AG09319 (cell line): ENCODE measurements at places on chromosomes 6 and 20.

- no peak for DNase-seq
Observed at GRCh38 chr20:24991897-24992486, 559 bp downstream of the APMAP start.

DNA sequence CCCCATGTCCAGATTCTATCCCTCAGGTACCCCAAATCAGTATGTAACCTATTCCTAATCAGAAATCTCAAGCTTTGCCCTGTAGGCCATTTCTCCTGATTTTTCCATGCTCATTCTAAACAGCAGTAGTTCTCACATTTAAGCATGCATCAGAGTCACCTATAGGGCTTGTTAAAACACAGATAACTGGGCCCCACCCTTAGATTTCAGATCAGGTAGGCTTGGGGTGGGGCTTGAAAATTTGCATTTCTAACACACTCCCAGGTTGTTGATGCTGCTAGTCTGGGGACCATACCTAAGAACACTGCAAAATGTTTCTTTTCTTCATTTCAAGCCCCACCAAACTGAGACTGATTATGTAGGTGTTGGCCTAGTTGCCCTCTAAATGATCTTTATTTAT is 621.2 kb upstream of the FLRT3 start:
- no peak for DNase-seq

GRCh38 chr20:20317195-20317594 is 50.7 kb upstream of the INSM1 start:
- no peak for DNase-seq

DNA sequence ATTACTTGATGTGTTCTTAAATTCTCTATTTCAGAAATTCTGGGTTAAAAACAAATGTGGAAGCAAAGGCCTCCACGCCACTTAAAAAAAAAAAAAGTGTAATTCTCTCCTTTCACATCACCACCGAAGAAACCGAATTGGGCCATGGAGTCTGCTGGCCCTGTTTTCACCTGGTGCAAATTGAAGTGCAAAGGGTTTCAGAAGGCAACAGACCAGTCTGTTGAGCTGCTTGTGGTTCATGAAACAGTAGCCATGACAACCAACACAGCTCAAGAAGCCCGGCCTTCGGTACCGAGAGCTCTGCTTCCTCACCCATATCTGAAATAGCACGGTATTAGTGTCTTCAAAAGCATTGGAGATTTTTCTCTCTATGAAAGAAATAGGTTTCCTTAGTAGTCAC is 63.1 kb downstream of the GMPR start:
- DNase-seq = no peak

- DNase-seq = no peak
Observed at GRCh38 chr6:92341201-92341600, 1078.2 kb downstream of the EPHA7 start.

- peak; percentile 44 for DNase-seq
Observed at GRCh38 chr6:109165392-109165974, 70.2 kb downstream of the CEP57L1 start.

DNA sequence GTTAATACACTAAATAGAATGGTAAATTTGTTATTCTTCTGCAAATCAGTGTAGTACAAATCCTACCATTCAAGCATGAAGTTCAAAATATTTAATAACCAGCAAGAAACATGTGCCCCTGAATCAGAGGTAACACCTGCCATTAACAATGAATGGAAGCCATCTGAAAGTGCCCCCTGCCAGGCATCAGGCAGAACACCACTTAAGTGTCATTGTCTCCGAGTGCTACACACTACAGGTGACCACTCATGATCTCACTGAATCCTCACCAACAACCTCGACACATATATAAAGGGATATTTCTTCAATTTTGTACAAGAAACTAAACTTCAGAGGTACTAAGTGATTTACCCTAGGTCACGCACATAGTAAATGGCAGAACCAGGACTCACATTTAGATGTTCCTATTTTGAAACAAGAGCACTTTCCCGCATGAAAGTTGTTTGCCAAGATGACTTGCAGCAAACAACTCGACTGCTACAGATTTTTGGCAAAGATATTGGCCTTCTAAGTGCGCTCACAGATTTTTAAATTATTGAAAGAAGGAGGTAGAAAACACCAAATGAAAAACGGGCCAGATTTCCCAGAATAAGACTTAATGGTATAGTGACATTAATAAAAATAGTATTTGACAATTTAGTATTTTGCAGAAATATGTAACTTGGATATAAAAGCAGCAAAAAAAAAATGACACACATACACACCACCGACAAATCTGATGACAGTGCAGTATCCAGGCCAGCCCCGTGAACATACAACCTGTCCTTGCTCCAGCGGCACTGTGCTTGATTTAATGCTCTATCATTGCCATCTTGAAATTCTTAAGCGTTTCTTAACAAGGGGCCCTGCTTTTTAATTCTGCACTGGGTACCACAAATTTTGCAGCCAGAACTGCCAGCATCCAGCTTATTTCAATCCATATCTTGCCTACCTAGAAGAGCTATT is 274.5 kb downstream of the ALDH8A1 start:
- no peak for DNase-seq

- DNase-seq = no peak
Observed at GRCh38 chr6:149586149-149586548, 20.0 kb downstream of the GINM1 start.

DNA sequence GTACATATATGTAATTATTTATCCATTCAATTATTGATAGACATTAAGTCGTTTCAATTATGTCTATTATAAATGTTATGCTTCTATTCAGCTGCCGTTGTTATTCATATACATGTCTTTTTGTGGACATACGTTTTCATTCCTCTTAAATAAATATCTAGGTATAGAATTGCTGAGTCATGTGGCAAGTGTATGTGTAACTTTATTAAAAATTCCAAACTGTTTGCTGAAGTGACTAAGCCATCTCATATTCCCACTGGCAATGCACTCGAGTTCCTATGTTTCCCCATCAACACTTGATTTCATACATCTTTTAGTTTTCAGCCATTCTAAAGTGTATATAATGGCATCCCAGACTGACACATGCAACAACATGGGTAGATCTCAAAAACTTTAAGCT is 739.7 kb upstream of the POU3F2 start:
- no peak for DNase-seq

DNA sequence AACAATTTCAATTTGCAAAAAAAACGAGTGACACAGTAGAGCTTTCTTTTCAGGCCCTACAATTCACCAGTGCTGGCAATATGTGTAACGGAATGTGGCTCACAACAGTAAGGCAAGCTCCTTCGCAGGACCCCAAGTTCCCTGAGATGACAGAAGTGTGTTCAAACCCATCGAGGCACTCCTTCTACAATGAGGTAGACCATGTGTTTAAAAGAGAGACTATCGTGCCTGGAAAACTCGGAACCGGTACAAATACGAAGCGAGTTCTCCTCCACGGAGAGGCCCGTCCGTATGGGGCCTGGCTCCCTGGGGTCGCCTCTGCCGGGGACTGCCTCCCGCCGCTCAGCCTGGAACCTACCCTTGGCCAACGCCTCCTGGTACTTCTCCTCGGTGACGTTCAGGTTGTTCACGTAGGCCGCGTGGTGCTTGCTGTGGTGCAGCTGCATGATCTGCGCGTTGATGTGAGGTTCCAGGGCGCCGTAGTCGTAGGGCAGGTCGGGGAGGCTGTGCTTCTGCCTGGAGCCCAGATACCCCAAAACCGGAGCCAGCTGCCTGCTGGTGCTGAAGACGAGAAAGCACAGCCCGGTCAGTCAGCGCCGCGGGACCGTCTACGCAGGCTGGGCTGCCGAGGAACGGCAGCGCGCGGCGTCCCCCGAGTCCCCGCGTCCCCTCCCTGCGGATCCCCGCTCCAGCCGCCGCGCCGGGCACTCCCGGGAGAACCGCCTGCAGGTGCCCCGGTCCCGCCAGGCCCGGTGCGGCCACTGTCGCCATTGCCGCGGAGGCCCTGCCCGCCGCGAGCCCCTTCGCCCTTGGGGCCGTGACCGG is 526 bp downstream of the SOD2 start:
- DNase-seq = no peak

GRCh38 chr6:142332393-142333098 is 30.7 kb downstream of the ADGRG6 start:
- DNase-seq = no peak

DNA sequence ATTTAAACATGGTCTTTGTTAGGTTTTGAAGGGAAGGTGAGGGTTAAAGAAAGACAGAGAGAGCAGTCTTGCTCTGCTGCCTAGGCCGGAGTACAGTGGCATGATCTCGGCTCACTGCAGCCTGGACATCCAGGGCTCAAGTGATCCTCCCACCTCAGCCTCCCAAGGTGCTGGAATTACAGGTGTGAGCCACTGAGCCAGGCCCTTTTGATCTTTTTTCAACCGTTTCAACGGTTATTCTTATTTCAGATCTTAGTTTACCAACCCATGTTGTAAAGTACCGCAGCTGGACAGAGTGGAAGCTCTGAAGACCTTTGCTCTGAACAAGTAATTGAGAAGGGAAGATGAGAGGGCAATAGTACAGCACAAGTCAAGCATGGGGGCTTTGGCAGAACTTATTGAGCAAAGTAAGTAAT is 1.2 kb upstream of the SRPK1 start:
- no peak for DNase-seq

DNA sequence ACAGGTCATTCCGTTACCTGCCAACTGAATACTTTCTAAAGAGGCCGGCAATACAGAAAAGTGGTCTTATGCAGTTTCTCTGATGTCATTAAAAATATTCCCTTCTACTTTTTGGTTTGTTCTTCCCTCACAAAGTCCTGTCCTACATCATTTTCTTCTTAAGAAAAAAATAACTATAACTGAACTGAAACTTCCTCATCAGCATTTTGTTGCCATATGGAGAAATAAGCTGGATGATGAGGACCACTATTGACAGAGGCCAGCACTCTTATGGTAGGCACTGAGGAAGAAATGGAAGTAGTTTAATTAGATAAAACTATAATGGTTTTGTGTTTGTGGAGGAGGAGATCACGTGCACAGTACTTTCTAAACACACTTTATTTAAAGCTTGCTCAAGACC is 274.9 kb downstream of the PHACTR1 start:
- DNase-seq = no peak

GRCh38 chr6:71478834-71479541 is 190.4 kb downstream of the OGFRL1 start:
- DNase-seq = peak; percentile 75

- no peak for DNase-seq
Observed at GRCh38 chr6:157763129-157763903, 59.7 kb upstream of the SNX9 start.

DNA sequence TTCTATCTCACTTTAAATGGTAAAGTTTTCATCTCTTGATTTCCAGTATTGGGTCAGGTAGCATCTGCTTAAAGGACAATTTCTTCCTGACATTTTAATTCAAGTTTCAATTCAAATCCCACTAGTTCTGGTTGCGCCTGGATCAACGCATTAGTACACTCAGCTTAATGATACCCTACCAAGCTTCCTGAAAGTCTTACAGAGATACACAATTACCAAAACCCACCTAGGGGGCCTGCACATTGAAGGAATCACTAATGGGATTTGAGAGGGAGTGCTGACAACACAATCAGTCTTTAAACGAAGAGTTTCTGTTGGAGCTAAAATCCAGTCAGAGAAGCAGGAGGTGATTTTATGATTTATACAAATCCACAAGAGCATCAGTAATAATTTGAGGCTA is 293.0 kb downstream of the PHF3 start:
- DNase-seq = no peak

DNA sequence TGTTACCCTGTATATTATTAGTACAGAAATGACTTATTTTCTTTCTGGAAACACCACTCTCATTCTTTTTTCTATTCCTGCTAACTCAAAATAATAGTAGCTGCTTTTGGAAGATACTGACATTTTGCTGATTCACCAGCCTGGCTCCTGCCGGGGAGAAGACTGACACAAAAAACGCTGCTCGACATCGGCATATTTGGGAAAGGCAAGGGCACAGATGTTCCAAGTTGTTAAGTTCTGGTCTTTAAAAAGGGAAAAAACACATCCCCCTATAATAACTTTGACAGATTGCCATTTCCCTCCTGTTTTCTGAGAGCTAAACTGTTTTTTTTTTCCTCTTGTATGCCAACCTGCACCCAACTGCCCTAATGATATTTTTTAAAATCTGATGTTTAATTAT is 55.4 kb downstream of the CTNNBL1 start:
- DNase-seq = no peak

DNA sequence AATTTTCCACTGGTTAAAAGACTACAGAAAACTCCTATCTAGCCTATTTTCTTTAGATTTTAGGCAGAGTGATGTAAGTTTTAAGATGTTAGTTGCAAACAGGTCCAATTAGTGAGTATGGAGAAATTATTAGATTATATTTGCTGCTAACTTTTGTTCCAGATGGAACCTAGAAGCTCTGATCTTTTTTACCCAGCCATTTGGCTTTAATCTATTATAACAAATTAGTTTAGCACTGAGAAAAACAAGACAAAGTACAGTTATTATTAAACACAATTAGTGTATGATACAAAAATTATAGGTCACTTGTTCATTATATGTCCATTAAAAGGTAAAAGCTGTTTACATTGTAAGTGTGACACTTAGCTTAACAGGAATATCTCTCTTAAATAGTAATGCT is 2.5 kb downstream of the FAM162B start:
- no peak for DNase-seq

DNA sequence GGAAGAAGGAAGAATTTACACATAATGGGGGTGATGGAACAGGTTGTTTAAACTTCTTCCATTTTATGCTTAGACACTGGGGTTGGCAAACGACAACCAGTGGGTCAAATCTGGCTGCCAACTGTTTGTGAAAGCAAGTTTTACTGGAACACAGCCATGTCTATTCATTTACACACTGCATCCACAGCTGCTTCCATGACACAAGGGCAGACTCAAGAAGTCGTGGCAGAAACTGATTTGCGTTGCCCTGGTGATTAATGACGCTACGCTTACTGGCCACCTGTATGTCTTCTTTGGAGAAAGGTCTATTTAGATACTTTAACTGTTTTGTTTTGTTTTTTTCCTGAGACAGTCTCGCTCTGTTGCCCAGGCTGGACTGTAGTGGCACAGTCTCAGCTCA is 19.0 kb downstream of the CTCFL start:
- DNase-seq = no peak

- DNase-seq = no peak
Observed at GRCh38 chr6:20932284-20932683, 398.0 kb downstream of the CDKAL1 start.

DNA sequence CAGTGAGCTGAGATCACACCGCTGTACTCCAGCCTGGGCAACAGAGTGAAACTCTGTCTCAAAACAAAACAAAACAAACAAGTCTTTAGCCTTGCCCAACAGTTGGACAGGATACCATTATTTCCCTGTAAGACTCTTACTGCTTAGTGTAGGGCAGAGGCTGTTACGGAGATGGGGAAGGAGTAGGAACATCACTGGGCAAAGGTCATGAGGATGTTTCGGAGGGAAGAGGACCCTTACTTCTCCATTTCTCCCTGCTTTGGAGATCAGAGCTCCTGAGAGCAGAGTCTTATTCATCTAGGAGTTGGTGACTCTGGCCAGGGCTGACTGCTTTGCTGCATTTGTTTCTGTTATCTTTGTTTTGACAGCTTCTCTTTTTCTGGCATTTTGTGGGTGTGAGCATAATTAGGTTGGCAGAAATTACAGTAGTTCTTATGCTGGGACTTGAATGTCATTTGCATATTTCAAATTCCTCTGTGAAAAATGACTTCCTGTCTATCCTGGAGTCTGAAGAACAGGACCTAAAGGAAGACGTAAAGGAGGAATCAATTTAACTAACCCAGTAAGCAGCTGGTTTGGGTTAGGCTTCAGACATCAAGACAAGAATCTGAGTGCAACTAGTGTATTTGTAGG is 89.0 kb downstream of the CDS2 start:
- peak; percentile 7 for DNase-seq

GRCh38 chr6:115610696-115611095 is 450.0 kb downstream of the FRK start:
- DNase-seq = no peak

- peak; percentile 31 for DNase-seq
Observed at GRCh38 chr20:37901654-37902503, 1.0 kb upstream of the VSTM2L start.
